ENCODE measurements at places on chromosomes 2 and 18. TPM values are rescaled to one million over a fixed set of nuclear protein-coding genes. Genes with fewer than 3 reads are reported as not detected.
A peak's percentile ranks its signal among the peaks of the same experiment; 100 is the strongest.

DNA sequence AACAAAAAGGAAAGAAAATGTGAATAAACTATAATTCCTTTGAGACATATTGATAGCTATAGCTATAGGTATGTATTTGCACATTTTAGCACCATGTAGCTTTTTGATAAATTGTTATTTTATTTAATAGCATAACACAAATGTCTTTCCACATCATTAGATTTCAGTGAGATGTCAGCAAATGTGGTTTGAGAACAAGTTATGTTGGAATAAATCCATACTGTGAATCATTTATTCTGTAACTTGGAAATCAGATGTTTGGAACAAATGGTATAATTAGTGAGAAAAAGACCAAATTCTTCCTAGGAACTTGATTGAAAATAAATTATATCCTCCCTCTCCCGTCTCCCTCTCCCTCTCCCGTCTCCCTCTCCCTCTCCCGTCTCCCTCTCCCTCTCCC is 62.8 kb downstream of the NABP1 start:
- DNase-seq, result no peak
- no peaks in the 10 kb centered on the region for H3K36me3 ChIP-seq
- H3K27me3 ChIP-seq, result no peaks in the 10 kb centered on the region
- no peaks in the 10 kb centered on the region for H3K4me1 ChIP-seq
- H3K4me3 ChIP-seq, result no peak overlapping the region

Gene SP140
- 0.23 TPM for polyA plus RNA-seq

- H3K36me3 ChIP-seq, result peaks cover 4% of the 10 kb centered on the region
- H3K4me1 ChIP-seq, result 0 out of 2 replicates have a peak, but pooled peaks cover 5% of the 10 kb centered on the region
- H3K27ac ChIP-seq, result no peak overlapping the region
- H3K4me3 ChIP-seq, result no peak overlapping the region
- no peak for DNase-seq
Observed at GRCh38 chr18:2932247-2933181, 80.4 kb downstream of the LPIN2 start.

Gene ZNF804A
- polyA plus RNA-seq, result 0.02 TPM

DNA sequence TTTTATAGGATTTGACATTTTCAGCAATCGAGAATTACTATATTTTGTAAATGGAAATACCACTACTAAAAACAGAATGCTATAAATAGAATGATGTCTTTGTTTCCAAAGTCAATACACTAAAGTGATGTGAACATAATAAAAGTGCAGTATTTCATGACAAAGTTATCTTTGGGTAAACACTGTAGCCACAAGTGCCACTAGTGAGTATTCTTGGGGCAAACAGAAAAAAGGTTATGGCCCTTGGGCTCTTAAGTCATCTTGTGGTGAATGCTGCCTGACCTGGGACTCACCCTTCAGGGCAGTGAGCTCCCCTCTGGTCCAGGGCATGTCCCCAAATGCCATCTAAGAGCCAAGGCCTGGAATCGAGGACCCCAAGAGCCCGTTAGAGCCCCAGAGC is 99.2 kb upstream of the KYNU start:
- no peak overlapping the region for H3K27ac ChIP-seq
- no peaks in the 10 kb centered on the region for H3K36me3 ChIP-seq
- H3K4me3 ChIP-seq, result no peak overlapping the region
- DNase-seq, result no peak
- H3K4me1 ChIP-seq, result no peaks in the 10 kb centered on the region

- H3K4me3 ChIP-seq, result no peak overlapping the region
- peaks cover 3% of the 10 kb centered on the region for H3K4me1 ChIP-seq
- H3K27me3 ChIP-seq, result no peaks in the 10 kb centered on the region
- no peak for DNase-seq
- no peaks in the 10 kb centered on the region for H3K36me3 ChIP-seq
Observed at GRCh38 chr18:23321996-23322395, 131.1 kb upstream of the RIOK3 start.

Gene DNAH7
- polyA plus RNA-seq, result 0.08 TPM

Gene CD207
- polyA plus RNA-seq, result not detected

GRCh38 chr2:16084274-16084673 is 143.9 kb downstream of the MYCN start:
- no peaks in the 10 kb centered on the region for H3K4me1 ChIP-seq
- no peak overlapping the region for H3K4me3 ChIP-seq
- DNase-seq, result no peak
- H3K27ac ChIP-seq, result no peak overlapping the region

GRCh38 chr2:140905083-140905781 is 1225.6 kb downstream of the LRP1B start:
- H3K27ac ChIP-seq, result no peak overlapping the region
- H3K4me3 ChIP-seq, result no peak overlapping the region
- H3K36me3 ChIP-seq, result no peaks in the 10 kb centered on the region
- H3K27me3 ChIP-seq, result peaks cover 3% of the 10 kb centered on the region
- peak; percentile 67 for DNase-seq

Gene TBR1
- not detected for polyA plus RNA-seq

Gene UPP2
- not detected for polyA plus RNA-seq
